Fibroblast of lung (primary cell): ENCODE measurements at places on chromosomes 2 and 18. TPM values are rescaled to one million over a fixed set of nuclear protein-coding genes. Genes with fewer than 3 reads are reported as not detected.

DNA sequence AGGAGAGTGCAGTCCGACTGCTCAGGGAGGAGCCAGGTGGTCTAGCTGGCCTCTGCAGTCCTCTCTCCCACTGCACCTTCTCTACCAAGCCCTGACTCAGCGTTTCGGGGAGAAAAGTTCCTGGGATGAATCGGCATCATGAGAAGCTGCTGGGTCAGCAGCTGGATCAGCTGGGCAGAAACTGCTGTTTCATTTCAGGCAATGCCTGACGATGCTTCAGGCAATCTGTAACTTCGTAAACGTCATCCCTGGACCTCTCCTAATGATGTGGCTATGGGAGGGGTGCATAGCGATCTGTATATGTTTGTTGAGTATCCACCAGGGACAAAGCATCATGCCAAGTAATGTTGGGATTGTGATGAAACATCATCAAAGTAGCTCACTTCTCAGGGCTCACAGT lies 20.7 kb downstream of the LIPG start:
- no peak for DNase-seq

DNA sequence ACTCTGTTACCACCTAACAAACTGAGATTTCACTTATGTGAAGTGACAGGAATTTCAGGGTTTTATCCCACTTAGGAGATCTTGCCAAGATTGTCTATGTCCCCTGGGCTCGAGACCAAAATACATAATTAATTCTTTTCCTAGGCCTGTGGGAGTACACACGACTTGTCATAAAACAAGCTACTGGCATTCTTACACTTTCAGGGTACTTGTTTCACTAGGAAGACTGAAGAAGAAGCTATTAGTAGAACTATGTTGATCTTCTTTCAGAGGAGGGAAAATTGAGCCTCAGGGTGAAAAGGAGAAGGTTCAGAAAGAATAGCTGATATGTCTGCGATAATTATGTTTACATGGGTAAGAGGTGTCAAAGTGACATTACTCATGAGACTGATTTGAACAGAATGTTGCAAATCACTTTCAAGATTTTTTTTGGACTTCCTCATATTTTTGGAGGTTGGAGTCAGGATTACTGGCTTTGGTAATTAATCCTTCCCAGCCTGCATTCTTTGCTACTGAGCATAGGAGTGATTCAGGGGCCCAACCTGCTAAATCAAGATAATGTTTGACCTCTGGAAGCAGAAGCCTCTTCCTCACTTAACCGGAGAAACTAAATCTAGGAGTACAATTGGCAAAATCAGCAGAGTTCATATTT lies 240.0 kb upstream of the NT5C1B start:
- peak; percentile 94 for DNase-seq

- no peak for DNase-seq
These were observed 230.5 kb upstream of the THSD7B start for GRCh38 chr2:136534811-136535210.

DNA sequence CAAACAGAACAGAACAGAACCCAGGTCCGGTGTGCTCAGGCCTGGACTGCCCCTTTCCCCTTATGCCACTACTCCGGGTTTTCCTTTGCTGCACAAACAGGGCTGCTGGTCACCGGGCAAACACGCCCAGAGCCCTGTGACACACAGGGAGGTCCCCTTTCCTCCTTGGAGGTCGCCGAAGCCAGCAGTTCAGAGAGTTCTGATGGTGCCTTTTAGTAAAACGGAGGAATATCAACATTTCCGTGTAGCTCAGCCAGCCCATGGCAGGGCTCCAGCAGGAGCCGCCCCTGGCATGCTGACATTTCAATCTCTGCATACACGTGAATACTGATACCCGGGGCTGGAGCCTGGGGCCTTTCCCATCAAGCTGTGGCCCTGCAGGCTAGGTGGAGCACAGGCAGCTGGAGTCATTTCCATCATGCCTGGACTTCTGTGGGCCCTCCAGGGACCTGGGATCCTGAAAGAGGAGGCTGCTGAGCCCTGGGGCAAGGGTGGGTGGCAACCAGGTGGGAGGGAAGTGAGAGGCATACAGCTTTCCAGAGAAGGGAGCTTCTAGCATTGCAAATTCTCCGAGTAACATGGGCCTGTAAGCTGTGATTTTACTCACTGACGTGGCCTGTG lies 91.4 kb upstream of the PXDN start:
- no peak for DNase-seq

SDC1 gene
- total RNA-seq: 17.5 and 56.8 TPM in 2 replicates

- no peak for DNase-seq
These were observed 40.1 kb upstream of the CAPN13 start for GRCh38 chr2:30847329-30847728.

- DNase-seq: peak; percentile 86
These were observed 118.7 kb downstream of the KCTD1 start for GRCh38 chr18:26429535-26430226.

DNA sequence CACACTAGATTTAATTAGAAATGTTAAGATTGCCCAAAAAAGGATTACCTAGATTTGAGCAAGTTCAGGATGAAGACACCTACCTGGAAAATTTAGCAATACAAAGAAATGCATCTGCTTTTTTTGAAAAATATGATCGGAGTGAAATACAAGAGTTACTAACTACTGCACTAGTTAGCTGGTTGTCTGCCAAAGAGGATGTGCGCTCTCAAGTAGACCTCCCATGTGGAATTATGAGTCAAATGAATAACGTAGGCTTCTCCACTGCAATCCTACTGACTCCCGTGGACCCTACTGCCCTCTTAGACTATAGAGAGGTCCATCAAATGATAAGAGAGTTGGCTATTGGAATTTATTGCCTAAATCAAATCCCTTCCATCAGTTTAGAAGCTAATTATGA lies 2.0 kb downstream of the ANKAR start:
- DNase-seq: peak; percentile 70

DNA sequence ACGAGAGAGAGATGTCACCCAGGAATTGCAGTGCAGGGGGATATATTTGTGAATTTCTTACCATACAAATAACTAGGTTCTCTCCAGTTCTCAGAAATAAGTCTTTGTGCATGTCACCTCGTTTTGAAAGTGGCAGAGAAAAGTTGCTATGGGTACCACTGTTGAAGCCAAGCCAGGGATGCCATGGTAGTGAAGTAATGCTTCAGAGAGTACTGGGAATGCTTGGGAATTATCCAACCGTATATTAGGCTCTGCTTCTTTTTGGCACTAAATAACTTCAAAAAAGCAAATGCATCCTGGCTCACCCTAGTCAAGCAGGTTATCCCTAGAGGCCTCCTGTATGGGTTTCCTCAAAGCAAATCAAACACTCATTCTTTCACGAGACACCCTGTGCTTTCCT lies 50.7 kb upstream of the DDX18 start:
- no peak for DNase-seq

- DNase-seq: no peak
These were observed 90.2 kb upstream of the ARHGAP28 start for GRCh38 chr18:6639305-6639704.

GAL3ST2 gene
- 0.17 TPM in 1 of 2 replicates, not detected in the other for total RNA-seq

DNA sequence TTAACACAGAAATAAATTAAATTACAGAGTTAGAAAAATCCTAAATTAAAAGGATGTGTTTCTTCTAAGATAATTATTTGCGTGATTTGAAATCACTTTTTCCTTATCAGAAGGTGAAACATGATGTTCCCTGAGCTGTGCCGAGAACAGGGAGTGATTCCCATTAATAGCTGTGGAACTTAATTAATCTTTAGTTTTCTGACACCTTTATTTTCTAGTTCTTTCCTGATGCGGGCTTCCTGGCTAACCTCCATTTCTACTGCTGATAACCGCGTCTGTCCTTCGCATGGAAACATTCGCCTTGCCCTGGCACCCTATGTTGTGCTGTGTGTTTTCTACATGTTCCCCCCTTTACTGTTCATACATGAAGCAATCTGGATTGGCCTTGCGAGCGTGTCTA lies 172.9 kb downstream of the FAM210A start:
- DNase-seq: no peak
